ENCODE measurements at places on chromosomes 11 and 22.
A peak's percentile ranks its signal among the peaks of the same experiment; 100 is the strongest.

DNA sequence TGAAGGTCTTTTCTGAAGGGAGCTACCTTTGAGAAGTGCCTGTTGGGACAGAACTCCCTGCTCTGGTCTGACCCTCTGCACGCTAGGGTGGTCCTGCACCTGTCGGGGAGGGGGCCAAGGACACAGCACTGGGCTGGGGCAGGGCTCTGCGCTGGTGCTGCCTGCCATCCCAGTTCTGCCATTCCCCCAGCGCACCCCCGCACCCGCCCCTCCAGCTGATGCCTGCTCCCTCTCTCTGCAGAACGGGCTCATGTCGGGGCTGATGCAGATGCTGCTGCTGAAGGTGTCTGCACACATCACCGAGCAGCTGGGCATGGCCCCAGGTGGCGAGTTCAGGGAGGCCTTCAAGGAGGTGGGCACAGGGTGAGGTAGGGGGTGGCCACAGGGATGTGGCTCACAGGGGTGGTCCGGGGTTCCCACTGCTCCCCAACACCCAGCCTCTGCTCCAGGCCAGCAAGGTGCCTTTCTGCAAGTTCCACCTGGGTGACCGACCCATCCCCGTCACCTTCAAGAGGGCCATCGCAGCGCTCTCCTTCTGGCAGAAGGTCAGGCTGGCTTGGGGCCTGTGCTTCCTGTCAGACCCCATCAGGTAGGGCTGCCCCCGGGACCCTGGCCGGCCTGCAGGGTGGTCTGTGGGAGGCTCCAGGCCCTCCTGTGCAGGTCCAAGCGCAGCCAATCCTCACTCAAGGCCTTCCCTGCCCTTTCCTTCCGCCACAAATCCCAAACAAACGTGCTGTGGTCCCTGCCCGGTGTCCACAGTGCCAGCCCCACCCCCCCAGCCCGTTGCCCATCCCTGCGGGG, 3.6 kb upstream of the SELENOO start:
- no peak for DNase-seq

DNA sequence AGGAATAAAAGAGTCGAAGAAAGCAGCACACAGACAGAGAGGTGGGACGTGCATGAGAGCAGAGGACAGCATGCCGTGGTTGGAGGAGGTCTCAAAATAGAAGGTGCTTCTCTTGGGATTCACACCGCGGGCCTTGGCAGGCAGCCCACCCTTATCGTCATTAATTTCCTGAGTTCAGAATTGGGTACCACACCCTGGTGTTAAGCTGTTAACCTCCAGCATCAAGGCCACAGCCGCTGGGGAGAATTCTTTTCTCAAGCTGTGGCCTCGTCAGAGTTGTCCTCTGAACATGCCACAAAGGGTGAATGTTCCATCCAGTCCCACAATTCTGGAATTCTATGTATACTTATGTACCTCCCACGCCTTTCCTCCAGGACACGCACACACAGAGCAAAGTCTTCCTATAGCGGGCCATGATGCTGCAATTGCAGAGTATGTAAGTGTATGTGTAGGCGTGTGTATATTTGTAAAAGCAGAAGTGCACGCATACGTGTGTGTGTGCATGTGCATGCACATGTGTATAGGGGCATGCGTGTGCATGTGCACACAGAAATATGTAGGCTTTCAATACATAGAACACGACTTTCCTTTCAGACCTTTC, 39.0 kb downstream of the ADAMTS8 start:
- no peak for DNase-seq

GRCh38 chr22:39988386-39989114, 6.2 kb upstream of the FAM83F start:
- DNase-seq: no peak

GRCh38 chr11:91972665-91973266, 251.9 kb upstream of the FAT3 start:
- DNase-seq: no peak

GRCh38 chr11:130458410-130458729, 9.9 kb downstream of the ADAMTS15 start:
- no peak for DNase-seq

DNA sequence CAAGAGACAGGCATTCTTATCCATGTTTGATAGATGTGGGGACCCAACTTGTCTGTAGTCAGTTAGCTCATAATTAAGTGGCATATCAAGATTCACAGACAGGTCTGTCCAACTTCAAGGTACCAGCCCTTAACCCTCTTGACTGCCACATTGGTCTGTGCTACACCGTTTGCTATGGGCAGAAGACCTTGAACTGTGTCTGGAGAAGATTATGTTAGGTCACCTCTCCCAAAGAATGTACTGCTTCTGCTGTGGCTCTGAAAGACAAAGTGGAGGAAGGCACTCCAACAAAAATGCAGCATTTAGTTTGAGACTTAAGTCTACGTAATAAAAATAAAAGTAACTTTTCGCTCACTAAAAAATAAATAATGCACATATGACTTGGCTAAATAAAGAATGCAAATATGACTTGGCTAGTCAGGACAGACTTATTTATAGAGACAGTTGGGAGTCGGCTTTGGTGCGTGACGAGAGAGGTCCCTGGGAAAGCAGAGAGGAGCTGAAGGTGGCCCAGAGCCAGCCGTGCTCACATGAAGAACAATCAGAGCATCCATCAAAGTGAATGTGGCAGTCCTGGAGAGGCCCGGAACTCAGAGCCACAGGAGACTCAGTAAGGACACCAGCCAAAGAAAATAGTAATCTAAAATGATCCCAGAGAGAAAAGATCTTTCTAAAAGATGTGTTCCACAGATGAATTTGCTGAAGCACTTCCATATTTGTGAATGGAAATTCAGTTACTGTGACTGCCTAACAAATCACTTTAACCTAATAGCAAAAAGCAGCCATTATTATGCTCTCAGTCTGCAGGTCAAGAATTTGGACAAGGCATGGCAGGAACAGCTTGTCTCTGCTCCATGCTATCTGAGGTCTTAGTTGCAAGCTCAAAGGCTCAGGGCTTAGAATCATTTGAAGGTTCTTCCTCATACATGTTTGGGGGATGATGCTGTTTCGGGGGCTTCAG, 35.0 kb downstream of the CWC15 start:
- no peak for DNase-seq

GRCh38 chr22:11253000-11253511, 4274.9 kb upstream of the OR11H1 start:
- DNase-seq: no peak

DNA sequence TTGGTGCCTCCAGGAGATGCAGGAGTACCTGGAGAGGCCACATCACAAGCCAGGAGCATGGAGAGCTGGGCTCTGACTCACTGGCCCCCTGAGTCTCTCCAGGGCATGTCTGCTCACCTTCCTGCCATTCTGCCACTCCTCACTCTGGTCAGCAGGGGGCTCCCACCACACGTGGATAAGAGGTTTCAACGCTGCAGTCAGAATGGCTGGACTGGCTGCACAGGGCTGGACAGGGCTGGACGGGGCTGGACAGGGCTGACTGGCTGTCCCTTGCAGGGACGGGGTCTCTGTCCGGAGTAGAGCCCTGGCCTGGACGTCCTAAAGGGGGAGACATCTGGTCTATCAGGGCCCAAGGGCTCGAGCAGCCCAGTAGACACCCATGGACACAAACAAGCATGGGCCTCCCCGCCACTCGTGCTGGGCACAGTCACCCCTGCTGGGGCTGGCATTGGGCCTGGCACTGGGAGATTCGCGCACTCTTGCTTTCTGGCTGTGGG, 34.6 kb downstream of the CYTH4 start:
- DNase-seq: peak; percentile 76

DNA sequence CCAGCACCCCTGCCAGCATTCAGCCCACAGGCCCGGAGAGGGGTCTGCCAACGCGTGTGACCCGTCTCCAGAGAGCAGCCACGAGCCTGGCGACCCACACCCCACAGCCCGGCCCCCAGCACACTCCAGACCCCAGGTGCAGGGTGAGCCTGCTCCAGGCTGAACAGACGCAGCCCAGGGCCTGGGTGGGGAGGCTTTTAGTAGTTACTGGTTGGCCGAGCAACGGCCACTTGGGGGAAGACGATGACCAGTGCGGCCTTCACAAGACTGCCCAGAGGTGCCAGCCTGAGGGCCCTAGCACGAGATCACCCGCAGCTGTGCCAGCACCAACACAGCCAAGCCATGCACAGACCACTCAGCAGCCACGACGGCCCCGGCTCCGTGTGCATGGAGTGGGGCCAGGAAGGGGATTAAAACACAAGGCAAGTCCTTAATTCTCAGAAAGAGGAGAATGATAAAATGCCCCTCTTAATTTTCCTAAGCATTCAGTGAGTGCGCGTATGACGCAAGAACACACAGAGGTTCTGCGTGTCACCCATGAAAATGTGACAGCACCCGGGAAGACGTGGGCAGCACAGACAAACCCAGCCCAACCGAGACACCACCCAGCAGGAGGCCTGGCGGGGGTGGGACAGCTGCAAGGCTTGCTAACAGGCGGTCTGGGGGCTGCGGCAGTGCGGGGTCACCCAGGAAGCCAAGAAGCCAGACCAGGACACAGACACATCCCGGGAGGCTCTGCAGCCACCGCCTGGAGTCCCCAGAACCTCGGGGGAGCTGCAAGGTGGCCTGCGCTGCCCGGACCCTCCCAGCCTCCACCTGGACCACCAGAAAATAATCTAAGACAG, 47.6 kb downstream of the BRD1 start:
- DNase-seq: no peak

GRCh38 chr11:62732830-62733229, 4.5 kb downstream of the TTC9C start:
- no peak for DNase-seq

DNA sequence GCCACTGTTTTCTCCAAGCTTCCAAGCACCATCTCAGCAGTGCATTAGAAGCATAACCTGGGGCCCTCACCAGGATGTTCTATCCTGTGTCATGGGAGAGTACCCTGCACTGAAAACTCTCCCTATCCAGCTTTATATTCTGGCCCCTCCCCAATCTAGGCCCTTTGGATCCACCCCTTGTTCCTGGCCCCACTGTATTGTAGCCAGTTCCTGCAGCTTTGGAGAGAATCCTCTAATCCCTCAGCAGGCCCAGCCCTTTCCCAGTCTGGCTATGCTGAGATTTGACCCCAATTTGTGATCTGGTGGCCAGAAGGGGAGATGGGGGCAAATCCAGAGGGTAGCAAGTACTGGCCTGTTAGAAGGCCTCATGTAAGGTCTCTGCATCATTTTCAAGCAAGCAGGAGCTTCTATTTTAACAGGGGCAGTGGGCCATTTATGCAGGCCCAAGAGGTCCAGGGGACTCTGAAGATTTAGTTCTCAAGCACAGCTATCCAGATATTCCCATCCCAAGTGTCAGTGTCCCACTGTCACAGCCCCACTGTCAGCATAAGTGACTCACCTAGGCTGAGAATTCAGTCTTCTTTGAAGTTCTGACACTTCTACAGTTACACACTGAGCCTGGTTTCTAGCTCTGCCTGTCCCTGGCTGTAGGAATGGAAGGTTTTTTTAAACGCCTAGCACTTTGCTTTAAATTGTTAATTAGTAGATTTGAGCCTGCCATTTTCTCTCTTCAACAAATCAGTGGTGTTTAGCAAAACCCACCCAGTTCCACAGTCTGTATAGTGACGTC, 589.5 kb upstream of the CADM1 start:
- no peak for DNase-seq

DNA sequence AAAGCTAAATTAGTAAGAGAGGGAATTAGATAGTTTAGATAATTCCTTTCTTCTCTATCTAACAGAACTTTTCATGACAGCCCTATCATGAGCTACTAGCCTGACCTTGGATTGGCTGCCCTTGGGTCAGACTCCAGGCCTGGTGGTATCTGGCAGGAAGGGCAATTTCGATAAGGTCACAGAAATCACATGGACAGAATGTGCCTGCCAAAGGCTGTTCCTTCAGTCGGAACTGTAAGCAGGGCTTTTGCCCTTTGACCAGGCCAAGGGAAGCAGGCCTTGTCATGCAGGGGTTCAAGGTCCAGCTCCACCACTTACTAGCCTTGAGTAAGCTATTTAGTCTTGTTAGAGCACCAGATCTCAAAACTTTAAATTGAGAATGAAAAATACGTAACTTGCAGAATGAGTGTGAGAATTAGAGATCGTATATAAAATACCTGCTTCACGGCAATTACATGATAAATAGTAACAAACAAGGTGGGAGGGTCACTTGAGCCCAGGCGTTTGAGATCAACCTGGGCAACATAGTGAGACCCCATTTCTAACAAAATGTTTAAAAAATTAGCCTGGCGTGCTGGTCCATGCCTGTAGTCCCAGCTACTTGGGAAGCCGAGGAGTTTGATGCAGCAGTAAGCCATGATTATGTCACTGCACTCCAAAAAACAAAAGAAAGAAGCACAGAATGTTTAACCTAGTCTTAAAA, 60.8 kb upstream of the SC5D start:
- DNase-seq: no peak

- no peak for DNase-seq
Measured at GRCh38 chr22:45775569-45776312, 104.1 kb downstream of the ATXN10 start.
